ENCODE measurements at places on chromosomes 1 and 21.

- DNase-seq = no peak
Observed at GRCh38 chr1:11487196-11487751, 8.3 kb downstream of the DISP3 start.

DNA sequence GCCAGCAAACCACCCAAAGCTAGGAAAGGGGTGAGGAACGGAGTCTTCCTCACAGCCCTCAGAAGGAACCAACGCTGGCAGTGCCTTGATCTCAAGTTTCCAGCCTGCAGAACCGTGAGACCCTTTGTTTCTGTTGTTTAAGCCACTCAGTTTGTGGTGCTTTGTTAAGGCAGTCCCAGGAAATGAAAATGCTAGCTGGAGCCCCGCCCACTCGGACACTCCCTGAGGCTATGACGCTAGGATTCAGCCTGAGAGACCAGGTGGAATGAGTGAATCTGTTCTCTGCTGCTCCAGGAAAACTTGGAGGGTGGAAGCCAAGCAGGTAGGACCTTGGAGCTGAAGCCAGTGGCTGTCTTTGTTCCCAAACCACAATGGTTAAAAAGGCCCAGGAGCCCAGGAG, 196.5 kb upstream of the POU3F1 start:
- DNase-seq = no peak

DNA sequence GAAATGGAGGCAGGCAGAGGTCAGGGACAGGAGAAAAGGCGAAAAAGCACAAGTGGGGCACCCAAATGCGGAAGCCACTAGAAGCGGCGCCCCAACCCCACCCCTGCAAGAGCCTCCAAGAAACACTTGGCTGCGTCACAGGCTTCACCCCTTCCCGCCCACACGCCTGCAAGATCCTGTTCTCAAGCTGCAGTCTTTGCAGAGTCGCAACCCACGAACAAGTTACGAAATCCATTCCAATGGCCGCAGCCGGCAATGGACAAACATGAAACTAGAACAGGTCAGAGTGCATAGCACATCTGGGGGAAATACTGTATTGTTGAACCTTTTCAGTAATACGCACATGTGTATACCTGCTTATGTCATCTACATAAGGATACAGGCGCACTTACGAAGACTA, 103.6 kb downstream of the PSMG1 start:
- DNase-seq = no peak

DNA sequence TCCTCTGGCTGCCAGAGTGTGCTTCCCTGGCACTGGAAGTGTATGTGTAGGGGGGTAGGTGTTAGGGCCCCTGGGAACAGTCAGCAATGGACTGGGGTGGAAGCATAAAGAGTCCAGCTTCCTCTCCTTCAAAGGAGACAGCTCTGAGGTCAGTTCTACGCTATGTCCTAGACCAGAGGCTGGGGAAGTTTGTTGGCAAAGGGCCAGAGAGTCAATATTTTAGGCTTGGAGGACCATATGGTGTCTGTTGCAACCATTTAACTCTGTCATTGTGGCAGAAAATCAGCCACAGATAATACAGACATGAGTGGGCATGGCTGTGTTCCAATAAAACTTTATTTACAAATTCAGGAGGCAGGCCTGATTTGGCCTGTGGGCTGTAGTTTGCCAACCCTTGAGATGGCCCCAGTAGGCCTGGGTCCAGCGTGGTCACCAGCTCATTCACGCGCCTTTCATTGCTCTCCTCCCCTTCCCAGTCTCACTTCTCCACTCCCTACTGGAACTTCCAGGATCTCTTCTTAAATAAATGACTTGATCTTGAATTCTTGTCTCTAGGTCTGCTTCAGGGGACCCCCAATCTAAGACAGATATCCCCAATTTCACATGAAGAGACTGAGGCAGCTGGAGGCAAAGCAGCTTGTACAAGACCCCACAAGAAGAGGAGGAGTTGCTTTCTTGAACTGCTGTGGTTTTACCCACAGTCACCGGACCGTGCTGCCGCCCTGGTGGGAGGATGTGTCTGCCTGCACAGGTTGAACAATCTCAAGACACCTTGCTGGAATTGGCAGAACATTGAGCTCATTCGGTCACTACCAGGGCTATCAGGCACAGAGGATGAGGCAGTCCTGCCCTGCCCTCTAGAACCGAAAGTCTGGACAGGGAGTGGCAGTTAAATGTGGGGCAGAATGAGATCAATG, 162.4 kb upstream of the POU3F1 start:
- DNase-seq = no peak

DNA sequence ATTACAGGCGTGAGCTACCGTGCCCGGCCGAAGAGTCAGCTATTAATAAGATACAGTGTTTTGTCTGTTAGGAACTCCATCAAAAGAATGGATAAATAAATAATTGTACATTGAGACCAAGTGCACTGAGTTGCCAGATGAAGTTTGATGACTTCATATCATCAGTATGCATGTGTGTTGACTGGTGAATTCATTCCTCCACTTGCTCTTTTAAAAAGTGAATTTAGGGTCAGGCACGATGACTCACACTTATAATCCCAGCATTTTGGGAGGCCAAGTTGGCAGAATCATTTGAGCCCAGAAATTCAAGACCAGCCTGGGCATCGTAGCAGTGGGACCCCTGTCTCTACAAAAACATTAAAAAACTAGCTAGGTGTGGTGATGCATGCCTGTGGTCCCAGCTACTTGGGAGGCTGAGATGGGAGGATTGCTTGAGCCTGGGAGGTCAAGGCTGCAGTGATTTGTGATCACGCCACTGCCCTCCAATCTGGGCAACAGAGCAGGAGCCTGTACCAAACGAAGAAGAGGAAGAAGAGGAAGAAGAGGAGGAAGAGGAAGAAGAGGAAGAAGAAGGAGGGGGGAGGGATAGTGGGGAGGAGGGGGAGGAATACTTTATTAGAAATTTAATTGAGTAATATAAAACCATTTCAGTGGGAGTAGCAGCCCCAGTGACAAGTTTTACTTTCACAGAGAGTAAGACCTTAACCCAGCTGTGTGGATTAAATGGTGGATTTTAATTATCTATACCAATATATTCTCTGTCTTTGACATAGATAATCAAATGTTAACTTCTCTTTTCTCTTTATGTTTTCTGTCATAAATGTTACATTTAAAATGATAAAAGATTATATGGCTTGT, 74.9 kb downstream of the CCDC18 start:
- DNase-seq = no peak

DNA sequence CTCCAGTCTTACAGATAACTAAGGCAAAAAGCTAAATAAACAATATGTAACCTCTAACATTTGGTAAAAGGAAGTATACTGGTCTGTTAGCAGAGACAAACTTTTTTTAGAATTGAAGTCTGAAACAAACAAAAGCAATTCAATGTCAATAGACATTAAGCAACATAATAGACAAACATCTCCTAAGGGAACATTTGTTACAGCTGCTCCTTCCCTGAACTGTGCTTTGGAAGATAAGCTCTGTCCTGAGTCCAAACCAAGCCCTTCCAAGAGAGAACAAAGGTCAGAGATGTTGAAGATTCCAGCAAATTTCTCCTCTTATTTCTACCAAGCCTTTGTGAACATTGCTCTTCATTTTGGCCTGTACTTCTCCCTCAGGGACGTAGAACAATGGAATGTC, 25.3 kb downstream of the FMO2 start:
- no peak for DNase-seq

- DNase-seq = peak; percentile 17
Observed at GRCh38 chr1:67889953-67890567, 56.8 kb upstream of the GNG12 start.

- no peak for DNase-seq
Observed at GRCh38 chr21:29082046-29082815, 8.8 kb upstream of the CCT8 start.

- no peak for DNase-seq
Observed at GRCh38 chr1:38740487-38740886, 119.1 kb downstream of the RRAGC start.

- no peak for DNase-seq
Observed at GRCh38 chr1:97112442-97112841, 390.9 kb downstream of the PTBP2 start.

DNA sequence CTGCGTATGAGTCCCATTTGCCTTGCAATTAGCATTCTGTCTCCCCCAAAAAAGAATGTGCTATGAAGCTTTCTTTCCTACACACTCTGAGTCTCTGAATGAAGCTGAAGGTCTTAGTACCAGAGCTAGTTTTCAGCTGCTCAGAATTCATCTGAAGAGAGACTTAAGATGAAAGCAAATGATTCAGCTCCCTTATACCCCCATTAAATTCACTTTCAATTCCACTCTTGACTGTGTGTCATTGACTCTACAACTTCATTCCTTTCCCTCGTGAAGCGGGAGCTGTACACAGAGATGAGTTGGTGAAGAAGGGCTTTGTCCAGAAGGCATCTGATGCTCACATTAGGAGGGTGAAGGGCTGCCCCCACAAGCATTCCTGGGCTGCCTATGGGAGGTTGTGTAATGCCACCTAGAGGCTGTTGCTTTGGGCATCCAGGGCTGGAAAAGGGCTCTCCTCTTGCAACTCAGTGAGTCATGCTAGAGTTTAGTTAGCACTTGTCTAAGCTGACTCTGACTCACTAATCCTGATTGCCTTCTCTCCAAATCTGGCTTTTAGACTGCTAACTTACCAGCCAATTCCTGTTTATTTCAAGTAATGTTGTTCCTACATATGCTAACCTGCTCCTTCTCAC, 1.8 kb downstream of the SPRR1B start:
- DNase-seq = no peak

GRCh38 chr1:181746224-181746623, 262.9 kb downstream of the CACNA1E start:
- no peak for DNase-seq

DNA sequence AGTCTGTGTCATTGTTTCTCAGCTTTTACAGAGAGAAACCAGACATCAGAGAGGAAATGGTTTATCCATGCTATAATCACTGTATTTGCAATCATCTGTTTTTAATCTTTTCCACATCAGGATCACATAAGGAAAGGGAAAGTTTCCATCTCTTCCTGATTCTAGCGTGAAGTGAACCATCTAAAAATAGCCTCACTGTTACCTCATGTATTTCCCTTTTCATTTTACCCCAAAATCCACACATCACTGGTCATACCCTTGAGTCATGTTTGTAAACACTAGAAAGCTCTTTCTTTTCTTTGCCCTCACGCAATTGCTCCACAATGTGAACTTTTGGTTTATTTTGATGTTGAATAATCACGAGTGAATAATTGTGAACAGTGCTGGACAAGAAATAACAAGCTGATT, 146.0 kb downstream of the PLA2G4A start:
- no peak for DNase-seq

DNA sequence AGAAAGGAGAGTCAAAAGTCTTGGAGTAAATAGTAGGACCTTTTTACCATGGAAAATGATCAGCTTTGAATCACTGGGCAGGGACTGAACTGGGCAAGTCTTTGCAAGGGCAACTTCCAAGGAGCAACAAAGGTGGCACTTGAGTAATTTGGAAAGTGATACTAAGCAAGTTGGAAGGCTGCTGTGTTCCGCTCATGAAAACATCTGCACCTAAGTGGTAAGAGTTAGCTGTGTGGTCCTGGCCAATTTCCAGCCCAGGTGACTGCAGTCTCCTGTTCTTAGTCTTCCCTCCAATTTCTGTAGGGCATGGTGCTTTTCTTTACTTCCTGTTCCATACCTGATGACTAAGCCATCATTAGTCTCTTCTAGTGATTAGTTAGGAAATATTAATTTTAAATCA, 35.5 kb upstream of the PRDM2 start:
- DNase-seq = no peak

GRCh38 chr1:36400514-36400824, 2.8 kb upstream of the LSM10 start:
- no peak for DNase-seq

DNA sequence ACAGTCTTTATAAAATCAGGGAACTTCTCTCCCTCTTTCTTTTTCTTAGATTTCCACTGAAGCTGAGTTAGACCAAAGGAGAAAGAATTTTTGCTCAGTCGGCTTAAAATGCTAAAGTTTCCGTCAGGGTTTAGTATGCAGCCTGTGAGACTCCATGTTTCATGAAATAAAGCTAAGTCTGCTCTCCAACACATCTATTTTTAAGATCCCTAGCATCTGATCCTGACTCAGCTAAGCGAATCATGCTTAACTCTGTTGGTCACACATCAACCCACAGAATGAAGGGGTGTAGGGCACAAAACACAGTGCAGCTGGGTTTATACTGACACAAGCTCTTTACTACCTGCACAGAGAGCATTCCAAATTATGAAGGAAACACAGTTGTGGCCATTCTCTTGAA, 102.4 kb upstream of the ZNF281 start:
- DNase-seq = no peak

GRCh38 chr1:206469933-206470691, at the start of gene IKBKE:
Gene IKBKE, plus strand, starts transcription at chr1:206470476. Its CDS starts 2,752 bp downstream, at chr1:206473228.
- no peak for DNase-seq

DNA sequence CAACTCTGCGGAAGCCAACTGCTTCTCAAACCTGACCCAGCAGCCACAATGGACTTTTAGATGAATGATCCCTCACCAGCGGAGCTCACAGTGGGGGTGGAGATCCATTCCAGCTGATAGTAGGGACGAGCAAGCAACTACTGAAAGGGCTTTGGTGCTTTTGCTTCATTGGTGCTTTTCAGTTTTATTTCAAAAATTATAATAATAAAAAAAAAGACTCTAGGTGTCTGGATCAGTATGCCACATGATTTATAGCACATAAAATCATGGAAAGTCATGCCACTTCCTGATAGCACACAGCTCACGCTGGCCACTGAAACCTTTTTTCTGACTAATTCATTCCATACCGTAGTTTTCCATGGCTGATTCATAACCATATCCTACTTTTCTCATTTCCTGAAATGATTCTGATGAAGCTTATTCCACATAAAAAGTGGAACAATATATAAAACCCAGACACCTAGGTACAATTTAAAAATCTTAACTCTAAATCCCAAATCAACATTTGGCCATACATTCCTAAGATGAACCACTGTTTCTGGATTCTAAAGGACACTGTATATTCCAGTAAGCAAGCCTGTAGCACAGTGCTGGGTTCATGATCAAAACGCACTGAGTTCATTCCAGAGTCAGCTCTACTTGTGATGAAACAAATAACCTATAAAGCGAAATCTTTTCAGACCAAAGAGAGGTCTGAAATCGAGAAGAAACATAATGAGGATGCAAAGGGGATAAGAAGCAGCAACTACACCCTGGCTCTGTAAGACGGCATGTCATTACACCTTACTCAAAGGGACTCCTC, 41.3 kb upstream of the KCNE1 start:
- DNase-seq = no peak

GRCh38 chr1:77416692-77417450, 135.1 kb downstream of the AK5 start:
- no peak for DNase-seq

- DNase-seq = no peak
Observed at GRCh38 chr1:212504171-212504803, 71.6 kb downstream of the NENF start.

- DNase-seq = no peak
Observed at GRCh38 chr1:246447501-246447900, 59.6 kb downstream of the SMYD3 start.
